ENCODE measurements at places on chromosomes 2 and 18.

GRCh38 chr18:45441110-45441847 lies 174.0 kb upstream of the SLC14A2 start:
- DNase-seq: no peak

GRCh38 chr2:141280037-141280436 lies 850.8 kb downstream of the LRP1B start:
- DNase-seq: no peak

GRCh38 chr2:206257861-206258260 lies 16.6 kb upstream of the ZDBF2 start:
- no peak for DNase-seq

- DNase-seq: no peak
Observed at GRCh38 chr2:42767080-42767898, 3.4 kb upstream of the OXER1 start.
